ENCODE measurements at places on chromosomes 1 and 21.

GRCh38 chr21:28152732-28153131, 839.9 kb downstream of the LTN1 start:
- H3K4me3 ChIP-seq: no peak overlapping the region
- no peaks in the 10 kb centered on the region for H3K27me3 ChIP-seq
- DNase-seq: no peak
- H3K36me3 ChIP-seq: no peaks in the 10 kb centered on the region
- H3K4me1 ChIP-seq: no peaks in the 10 kb centered on the region

GRCh38 chr1:1779320-1779675, 1.0 kb upstream of the NADK start:
- no peaks in the 10 kb centered on the region for H3K36me3 ChIP-seq
- DNase-seq: peak; percentile 7
- peak overlapping the region; percentile 79 for H3K4me3 ChIP-seq
- H3K27ac ChIP-seq: no peak overlapping the region
- H3K27me3 ChIP-seq: no peaks in the 10 kb centered on the region
- peaks cover 43% of the 10 kb centered on the region for H3K4me1 ChIP-seq

DNA sequence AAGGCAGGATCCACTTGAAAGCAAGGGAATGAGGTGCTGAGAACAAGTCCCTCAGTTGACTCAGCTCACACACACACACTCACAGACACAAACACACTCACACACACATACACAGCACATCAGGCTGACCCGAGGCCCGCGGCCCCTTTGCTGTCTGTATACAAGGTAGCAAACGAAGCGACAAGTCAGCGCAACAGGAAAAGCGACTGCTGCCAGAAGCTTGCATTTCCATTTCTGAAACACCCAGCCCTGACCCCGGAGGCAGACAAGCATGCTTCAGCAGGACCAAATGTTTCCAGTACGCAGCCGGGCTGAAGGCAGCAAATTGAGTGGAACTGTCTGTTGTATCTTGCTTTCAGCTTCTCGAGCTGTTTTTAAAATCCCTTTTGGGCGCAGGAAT, 501.6 kb downstream of the NPHP4 start:
- no peaks in the 10 kb centered on the region for H3K36me3 ChIP-seq
- DNase-seq: no peak
- H3K27ac ChIP-seq: no peak overlapping the region
- no peak overlapping the region for H3K4me3 ChIP-seq

GRCh38 chr1:103266036-103266435, 157.7 kb upstream of the COL11A1 start:
- peak; percentile 33 for DNase-seq
- peaks cover 12% of the 10 kb centered on the region for H3K4me1 ChIP-seq
- H3K27ac ChIP-seq: peak overlapping the region; percentile 49
- H3K27me3 ChIP-seq: no peaks in the 10 kb centered on the region
- H3K36me3 ChIP-seq: no peaks in the 10 kb centered on the region

- no peak overlapping the region for H3K4me3 ChIP-seq
- H3K36me3 ChIP-seq: no peaks in the 10 kb centered on the region
- no peak overlapping the region for H3K27ac ChIP-seq
- DNase-seq: no peak
These were observed 3.9 kb downstream of the LAMB3 start for GRCh38 chr1:209648346-209648745.

DNA sequence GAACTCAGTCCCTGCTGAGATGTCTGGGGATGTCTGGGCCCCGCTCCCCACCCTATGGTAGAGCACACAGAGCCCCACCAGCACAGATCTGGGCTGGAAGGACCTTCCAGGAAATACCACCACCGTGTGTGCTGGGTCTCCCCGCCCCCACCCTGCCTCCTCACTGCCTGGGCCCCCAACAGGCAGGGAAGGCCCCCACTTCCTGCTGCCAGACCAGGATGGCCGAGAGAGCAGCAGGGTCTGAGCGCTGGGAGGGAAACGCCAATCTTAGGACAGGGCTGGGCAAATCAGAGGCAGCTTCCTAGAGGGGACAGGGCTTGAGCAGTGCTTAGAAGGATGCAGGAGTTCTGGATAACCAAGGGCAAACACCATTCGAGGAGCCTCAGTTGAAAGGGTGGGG, 11.9 kb downstream of the ADGRB2 start:
- no peak overlapping the region for H3K27ac ChIP-seq
- H3K27me3 ChIP-seq: no peaks in the 10 kb centered on the region
- H3K4me1 ChIP-seq: peaks cover 18% of the 10 kb centered on the region
- H3K36me3 ChIP-seq: no peaks in the 10 kb centered on the region

DNA sequence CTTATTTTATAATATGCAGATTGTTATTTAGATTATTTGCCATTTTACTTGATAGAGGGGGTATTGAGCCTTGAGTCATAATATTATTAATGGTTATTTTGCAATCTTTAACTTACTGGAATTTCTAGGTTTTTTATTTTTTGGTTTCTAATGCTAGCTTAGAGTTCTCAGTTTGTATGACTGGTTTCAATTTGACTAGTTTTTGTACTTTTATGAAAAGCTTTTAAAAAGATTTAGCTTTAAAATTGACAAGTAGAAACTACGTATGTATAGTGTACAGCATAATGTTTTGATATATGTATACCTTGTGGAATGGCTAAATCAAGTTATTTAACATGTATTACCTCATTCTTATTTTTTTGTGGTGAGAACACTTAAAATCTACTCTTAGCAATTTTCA, 41.5 kb downstream of the CEP350 start:
- DNase-seq: no peak
- no peaks in the 10 kb centered on the region for H3K27me3 ChIP-seq
- H3K4me1 ChIP-seq: no peaks in the 10 kb centered on the region
- H3K27ac ChIP-seq: no peak overlapping the region
- no peak overlapping the region for H3K4me3 ChIP-seq
- peaks cover 29% of the 10 kb centered on the region for H3K36me3 ChIP-seq

GRCh38 chr1:90809996-90810395, 92.9 kb upstream of the BARHL2 start:
- H3K36me3 ChIP-seq: no peaks in the 10 kb centered on the region
- H3K27ac ChIP-seq: no peak overlapping the region
- H3K4me1 ChIP-seq: no peaks in the 10 kb centered on the region
- no peaks in the 10 kb centered on the region for H3K27me3 ChIP-seq
- H3K4me3 ChIP-seq: no peak overlapping the region
- no peak for DNase-seq

- no peak overlapping the region for H3K4me3 ChIP-seq
- no peaks in the 10 kb centered on the region for H3K4me1 ChIP-seq
- no peaks in the 10 kb centered on the region for H3K36me3 ChIP-seq
- DNase-seq: no peak
- H3K27me3 ChIP-seq: no peaks in the 10 kb centered on the region
- no peak overlapping the region for H3K27ac ChIP-seq
These were observed 95.5 kb upstream of the PROX1 start for GRCh38 chr1:213891989-213892902.

GRCh38 chr1:160136926-160137200, 14.5 kb upstream of the ATP1A4 start:
- DNase-seq: no peak
- no peaks in the 10 kb centered on the region for H3K4me1 ChIP-seq
- H3K4me3 ChIP-seq: no peak overlapping the region
- H3K36me3 ChIP-seq: no peaks in the 10 kb centered on the region
- no peaks in the 10 kb centered on the region for H3K27me3 ChIP-seq
- H3K27ac ChIP-seq: no peak overlapping the region

DNA sequence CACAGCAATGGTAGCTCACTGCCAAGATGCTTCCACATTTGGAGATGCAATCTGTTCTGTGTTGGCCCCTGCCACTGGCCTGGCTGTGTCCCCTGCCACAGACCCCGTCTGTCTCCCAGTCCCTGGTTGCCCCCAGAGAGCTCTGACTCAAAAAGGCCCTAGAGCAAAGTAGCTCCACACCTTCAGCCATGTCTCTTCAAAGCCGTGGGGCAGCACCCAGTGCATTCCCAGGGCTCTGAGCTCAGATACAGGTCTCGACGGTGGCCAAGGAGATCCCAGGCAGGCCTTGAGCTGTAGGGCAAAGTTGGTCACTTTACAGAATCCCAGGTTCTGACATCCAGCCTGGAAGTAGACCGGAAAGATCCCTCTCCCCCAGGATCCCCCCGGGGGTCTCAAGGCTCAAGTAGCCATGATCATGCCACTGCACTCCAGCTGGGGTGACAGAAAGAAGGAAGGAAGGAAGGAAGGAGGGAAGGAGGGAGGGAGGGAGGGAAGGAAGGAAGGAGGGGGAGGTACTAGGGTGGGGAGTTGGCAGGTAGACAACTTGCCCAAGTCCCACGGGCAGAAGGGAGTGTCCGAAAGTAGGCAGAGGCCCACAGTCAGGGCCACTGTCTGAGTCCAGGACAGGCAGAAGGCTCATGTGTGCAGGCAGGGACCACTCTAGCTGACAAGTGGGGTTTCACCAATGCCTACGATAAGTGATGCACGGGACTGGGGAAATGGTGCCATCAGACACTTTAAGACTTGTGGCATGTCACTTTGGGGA, 4.8 kb upstream of the ARF1 start:
- H3K4me1 ChIP-seq: peaks cover 5% of the 10 kb centered on the region
- DNase-seq: no peak
- H3K27me3 ChIP-seq: no peaks in the 10 kb centered on the region
- H3K4me3 ChIP-seq: no peak overlapping the region

GRCh38 chr21:42900446-42900845, 7.3 kb downstream of the NDUFV3 start:
- H3K4me1 ChIP-seq: no peaks in the 10 kb centered on the region
- H3K4me3 ChIP-seq: no peak overlapping the region
- no peak for DNase-seq
- peaks cover 34% of the 10 kb centered on the region for H3K36me3 ChIP-seq
- H3K27ac ChIP-seq: no peak overlapping the region

DNA sequence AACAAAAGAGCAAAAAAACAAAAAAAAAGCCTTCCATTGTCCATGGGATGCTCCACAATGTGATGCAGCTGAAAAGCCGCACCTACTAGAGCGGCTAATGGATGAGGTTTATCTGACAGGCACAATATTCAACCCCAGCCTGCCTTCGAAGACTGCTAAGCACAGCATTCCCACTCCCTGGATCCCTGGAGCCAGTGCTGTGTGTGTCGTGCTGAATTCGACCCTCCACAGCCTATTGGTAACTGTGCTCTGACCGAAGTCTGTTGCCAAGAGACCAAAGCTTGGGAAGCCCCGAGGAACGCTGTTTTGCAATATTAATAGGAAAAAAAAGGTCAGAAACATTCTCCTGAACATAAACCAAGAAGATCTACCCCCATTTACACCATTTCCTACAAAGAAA, 57.2 kb upstream of the PUM1 start:
- H3K4me3 ChIP-seq: no peak overlapping the region
- no peaks in the 10 kb centered on the region for H3K36me3 ChIP-seq
- H3K27ac ChIP-seq: no peak overlapping the region
- H3K4me1 ChIP-seq: peaks cover 13% of the 10 kb centered on the region

DNA sequence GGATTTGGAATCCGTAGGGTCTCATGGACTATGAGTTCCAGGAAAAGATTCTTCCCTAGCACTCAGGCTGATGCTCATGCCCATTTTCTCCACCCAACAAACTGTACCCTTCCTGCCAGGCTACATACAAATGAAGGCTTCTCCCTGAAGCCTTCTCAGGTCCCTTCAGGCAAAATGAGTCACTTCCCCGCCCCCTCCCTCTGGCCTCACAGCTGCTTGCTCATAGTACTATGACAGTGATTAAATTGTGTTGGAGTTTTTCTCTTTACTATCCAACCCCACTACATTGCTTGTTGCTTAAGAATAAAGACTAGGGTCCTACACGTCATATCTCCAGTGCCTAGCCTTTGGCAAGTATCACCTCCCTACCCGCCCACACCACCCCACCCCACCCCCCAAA, 207.6 kb upstream of the NFIA start:
- H3K4me3 ChIP-seq: no peak overlapping the region
- H3K36me3 ChIP-seq: no peaks in the 10 kb centered on the region
- no peaks in the 10 kb centered on the region for H3K27me3 ChIP-seq
- peak; percentile 81 for DNase-seq
- H3K4me1 ChIP-seq: peaks cover 12% of the 10 kb centered on the region

DNA sequence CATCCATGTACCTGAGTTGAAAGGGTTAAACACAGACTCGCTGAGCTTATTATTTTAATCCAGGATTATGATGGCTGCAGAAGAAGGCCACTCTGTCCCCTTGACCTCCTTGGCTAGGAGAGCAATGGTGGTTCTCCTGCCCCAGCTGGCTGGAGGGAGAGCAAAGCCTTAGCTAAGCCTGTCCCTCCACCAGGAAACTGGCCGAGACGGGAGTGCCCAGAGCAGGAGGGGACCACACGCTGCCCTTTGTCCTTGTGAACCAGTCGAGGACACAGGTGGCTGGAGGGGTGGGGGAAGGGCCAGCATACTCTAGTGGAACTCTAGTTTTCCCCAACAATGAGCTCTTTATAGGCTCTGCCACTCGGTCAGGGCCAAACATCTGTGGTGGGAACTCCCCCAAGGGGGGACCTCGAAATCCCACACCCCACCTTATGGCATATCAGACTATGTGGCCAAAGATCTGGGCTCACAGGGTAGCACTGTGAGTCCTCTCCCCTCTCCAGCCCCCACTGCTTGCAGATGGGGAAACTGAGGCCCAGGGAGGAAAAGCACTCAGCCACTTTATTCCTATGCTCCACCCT, 12.9 kb downstream of the KIAA1614 start:
- no peak overlapping the region for H3K4me3 ChIP-seq
- DNase-seq: no peak
- no peaks in the 10 kb centered on the region for H3K27me3 ChIP-seq
- H3K4me1 ChIP-seq: no peaks in the 10 kb centered on the region
- H3K36me3 ChIP-seq: no peaks in the 10 kb centered on the region

DNA sequence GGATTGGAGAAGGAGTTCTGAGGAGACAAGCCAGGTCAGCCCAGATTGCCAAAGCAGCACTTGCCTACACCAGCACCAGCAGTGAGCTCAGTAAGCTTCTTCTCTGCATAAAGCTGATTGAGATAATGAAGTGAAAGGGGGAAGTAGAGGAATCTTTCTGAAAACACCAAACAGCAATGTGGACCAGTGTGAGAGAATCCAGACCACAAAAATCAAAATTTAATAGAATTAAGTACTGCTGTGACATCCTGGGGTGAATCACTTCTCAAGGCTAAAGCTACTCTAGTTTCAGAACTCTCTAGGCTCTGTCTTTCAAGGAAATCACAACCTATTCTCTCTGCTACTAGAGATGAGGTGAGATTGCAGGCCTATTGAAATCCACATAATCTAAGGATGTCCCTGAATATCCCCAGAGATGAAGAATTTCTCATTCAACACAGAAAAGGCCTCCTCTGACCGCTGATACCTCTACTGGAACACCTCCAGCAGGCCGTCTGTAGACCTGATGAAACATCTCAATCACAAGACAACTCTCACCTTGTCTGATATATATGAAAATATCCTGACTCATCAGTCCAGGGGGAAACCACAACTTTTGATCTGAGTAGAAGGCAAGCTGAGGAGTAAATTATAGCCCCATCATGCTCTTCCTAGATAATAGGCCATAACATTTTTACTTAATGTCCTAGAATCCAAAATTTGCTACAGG, at the start of gene FCRL4:
FCRL4 (minus strand) TSS at position 127 of the 709 bp plus-strand sequence. CDS start 141 bp downstream, outside the sequence.
- no peaks in the 10 kb centered on the region for H3K36me3 ChIP-seq
- H3K4me3 ChIP-seq: no peak within 1 kb of the TSS
- no peaks in the 10 kb centered on the region for H3K27me3 ChIP-seq
- DNase-seq: no peak
- H3K27ac ChIP-seq: no peak within 1 kb of the TSS

- H3K36me3 ChIP-seq: no peaks in the 10 kb centered on the region
- H3K4me3 ChIP-seq: no peak overlapping the region
- H3K4me1 ChIP-seq: peaks cover 15% of the 10 kb centered on the region
- H3K27ac ChIP-seq: no peak overlapping the region
- DNase-seq: no peak
- H3K27me3 ChIP-seq: no peaks in the 10 kb centered on the region
These were observed 94.4 kb downstream of the PATJ start for GRCh38 chr1:61836649-61837048.

GRCh38 chr1:28985427-28985826, 71.1 kb downstream of the EPB41 start:
- H3K4me3 ChIP-seq: no peak overlapping the region
- H3K27me3 ChIP-seq: no peaks in the 10 kb centered on the region
- H3K4me1 ChIP-seq: no peaks in the 10 kb centered on the region
- H3K36me3 ChIP-seq: no peaks in the 10 kb centered on the region
- DNase-seq: no peak
- H3K27ac ChIP-seq: no peak overlapping the region
